ENCODE measurements at places on chromosomes 2 and 18.

DNA sequence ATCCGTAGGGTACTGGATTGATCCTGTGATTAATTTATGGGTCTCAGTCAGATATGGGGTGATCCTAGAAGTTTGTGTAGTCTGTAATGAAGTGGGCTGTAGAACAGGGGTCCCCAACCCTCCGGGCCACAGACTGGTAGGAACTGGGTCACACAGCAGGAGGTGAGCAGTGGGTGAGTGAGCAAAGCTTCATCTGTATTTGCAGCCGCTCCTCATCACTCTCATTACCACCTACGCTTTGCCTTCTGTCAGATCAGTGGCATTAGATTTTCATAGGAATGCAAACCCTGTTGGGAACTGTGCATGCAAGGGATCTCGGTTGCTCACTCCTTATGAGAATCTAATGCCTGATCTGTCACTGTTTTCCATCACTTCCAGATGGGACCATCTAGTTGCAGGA is 48.8 kb downstream of the EML4 start:
- DNase-seq: no peak

DNA sequence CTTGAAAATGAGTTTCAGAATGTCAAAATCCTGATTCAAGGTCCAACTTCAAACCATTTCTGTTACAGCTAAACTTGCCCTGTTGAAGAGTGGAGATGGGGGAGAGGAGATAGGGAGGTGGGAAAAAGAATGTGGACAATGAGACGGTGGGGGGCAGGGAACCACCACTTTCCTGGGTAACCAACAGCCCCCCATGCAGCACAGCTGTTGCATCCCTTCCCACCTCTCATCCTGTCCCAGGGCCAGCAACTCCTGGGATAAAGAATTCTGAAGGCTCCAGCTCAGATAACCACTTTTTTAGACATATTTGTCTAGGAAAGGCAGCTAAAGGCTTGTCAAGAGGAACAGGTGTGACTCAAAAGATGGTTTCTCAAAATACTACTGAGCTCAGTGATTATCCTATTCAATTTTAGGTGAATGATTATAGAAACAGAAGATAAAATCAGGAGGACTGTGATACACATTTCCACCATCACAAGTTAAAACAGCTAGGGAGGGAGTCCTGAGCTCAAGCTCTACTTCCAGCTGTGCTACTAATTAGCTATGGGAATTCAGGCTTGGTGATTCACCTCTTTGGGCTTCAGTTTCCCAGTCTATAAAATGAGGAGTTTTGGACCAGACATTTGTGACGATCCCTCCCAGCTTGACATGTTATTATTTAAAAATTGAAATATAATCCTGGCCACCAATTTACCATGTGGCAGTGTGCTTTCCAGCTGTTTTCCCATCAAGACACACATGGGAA is 36.3 kb downstream of the HDHD2 start:
- DNase-seq: no peak

- no peak for DNase-seq
These were observed 224.6 kb downstream of the EPHA4 start for GRCh38 chr2:221347471-221347870.

- no peak for DNase-seq
These were observed 12.2 kb downstream of the CAPG start for GRCh38 chr2:85397925-85398331.

DNA sequence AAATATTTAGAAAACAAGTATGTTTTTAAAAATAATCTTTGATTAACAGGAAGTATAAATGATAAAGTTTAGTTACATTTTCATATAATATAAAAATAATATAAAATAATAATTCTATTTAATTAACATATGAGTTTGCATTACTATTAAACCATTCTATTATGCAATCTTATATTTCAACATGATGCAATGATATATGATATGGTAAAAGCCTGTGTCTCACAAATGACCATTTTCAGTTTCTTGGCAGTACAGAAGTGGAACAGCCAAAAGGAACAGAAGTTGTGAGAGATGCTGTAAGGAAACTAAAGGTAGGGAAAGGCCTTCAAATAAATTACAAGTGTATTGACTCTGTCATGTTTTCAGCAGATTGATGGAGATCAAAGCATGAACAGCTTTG is 230.8 kb downstream of the GULP1 start:
- DNase-seq: no peak

DNA sequence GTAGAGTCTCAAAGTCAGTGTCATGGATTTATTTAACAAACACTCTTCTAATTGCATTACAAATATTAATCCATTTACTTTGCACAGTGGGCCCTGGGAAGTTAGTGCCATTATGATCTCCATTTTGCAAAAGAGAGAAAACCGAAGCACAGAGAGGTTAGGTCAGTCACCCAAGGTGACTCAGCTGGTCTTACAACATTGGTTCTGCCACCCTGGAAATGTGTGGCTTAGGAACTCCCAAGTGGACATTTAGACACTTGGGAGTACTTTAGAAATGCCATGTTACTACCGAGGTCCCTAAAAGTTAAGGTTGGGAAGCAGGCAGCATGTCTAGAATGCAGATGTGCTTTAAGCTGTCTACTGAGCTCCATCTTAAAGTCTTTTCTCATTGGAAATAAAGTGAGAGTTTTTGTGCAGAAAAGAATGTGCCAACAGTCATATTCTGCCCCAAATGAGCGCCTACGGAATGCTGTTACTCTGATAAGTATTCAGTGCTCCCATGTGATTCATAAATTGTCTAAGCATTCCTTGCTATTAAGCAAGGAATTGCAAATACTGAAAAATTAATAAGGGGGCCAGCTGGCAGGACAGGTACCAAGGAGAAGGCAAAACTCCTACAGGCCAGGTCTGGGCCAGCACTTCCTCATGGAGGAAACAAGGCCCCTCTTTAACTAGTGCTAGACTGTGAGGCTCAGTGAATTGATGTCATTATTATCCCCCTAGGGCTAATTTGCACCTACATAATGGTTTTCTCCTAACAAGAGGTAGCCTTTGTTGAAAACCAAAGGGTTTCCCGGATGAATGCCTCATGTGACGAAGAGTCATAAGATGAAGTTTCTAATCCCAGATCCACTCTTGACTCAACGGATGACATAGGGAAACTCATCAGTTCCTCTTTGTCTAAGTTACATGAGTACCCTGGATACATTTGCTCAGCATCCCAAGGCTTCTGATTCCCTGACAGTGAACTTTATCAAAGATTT is 16.3 kb downstream of the NRP2 start:
- DNase-seq: no peak

DNA sequence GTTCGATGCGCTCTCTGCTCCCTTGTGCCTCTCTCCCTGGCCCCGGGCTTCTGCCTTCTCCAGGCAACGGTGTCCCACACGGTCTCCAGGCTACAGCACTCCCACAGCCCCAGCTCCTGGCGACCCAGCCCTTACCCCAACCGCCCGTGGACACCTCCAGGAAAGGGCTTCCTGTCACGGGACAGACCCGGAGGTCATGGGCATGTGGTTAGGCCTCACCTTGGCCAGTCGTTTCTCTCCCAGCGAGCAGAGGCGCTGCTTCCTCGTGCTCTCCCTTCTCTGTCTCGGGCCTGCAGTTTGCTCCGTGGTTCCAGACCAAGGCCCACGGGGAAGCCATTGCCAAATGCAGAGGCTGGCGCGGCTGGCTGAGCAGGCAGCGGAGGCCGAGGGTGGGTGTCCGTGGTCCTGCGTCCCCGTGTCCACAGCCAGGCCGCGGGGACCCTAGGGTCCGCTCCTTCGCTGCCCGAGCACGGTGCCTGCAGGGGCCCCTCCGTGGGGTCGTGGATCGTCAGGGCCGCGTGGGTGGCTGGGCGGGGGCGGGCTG is 61.0 kb upstream of the IL1RL1 start:
- no peak for DNase-seq

- no peak for DNase-seq
These were observed 102.8 kb downstream of the HIBCH start for GRCh38 chr2:190216829-190217228.

- DNase-seq: no peak
These were observed 4.1 kb upstream of the LPIN1 start for GRCh38 chr2:11742317-11742701.

DNA sequence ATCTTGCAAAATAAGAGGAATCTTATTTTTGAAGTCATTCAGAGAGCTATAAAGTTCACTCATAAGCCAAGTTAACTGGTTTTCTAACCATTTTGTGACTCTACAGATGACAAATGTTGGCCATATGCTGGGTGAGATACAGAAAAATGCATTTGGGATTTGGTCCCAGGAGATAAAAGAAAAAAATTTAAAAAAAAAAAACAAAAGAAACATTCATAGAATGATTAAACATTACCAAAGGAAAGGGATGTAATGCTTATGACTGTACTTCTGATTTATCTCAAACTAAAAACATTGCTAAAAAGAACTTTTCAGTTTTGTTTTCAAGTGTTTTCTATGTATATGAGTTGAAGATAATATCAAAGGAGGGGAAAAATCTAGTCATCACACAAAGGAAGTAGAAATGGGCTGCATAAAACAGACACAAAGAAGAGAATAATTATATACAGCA is 43.1 kb downstream of the PELI1 start:
- DNase-seq: no peak

GRCh38 chr2:12207491-12207890 is 461.1 kb downstream of the LPIN1 start:
- no peak for DNase-seq

- no peak for DNase-seq
These were observed 3.8 kb upstream of the IMP4 start for GRCh38 chr2:130338793-130339345.

- DNase-seq: no peak
These were observed 22.8 kb upstream of the LRP1B start for GRCh38 chr2:142153601-142154000.

DNA sequence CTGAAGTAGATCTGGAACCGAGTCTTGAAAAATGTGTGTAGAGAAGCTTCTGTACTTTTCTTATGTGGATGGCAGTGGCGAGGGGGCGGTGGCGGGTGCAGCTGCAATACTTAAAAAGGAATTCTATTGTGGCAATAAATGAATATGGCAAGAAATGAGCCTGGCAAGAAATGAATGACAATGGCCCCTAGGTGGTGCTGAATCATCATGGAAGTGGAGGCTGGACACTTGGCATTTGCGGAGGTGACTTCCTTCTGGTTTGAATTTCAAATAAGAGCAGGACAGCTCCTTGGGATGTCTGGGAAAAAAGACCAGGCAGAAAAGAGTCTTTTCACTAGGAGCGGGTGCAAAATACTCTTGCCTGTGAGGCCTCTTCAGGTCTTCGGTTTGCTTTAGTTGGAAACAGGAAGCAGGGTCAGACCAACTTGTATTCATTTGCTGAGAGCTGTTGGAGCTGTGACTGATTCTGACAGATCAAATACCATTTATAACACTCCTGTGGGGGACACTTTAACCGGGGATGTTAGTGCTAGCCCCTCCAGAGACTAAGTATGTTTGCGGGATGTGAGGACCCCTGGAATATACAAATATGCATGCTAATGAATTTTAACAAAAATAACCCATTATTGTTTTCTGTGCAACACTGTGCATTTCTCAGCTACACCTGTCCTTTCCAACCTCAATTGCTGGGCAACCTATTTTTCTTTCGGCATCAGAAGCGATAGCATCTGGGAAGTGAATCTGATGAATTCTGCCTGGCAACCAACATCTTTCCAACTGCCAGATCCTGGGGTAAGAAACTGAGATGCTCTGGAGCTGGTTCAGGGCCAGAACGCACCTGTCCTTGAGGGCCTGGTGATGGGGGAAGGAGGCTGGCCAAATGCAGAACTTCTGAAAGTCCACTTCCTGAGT is 35.4 kb downstream of the FASTKD2 start:
- peak; percentile 19 for DNase-seq

- DNase-seq: no peak
These were observed 70.3 kb downstream of the ARL4C start for GRCh38 chr2:234426616-234427015.

- DNase-seq: no peak
These were observed 98.8 kb downstream of the FMNL2 start for GRCh38 chr2:152433791-152434190.

- no peak for DNase-seq
These were observed at the start of gene SIX2 for GRCh38 chr2:45009303-45009927. Gene SIX2 (minus strand): TSS chr2:45009452. CDS start chr2:45009110, 342 bp downstream.

DNA sequence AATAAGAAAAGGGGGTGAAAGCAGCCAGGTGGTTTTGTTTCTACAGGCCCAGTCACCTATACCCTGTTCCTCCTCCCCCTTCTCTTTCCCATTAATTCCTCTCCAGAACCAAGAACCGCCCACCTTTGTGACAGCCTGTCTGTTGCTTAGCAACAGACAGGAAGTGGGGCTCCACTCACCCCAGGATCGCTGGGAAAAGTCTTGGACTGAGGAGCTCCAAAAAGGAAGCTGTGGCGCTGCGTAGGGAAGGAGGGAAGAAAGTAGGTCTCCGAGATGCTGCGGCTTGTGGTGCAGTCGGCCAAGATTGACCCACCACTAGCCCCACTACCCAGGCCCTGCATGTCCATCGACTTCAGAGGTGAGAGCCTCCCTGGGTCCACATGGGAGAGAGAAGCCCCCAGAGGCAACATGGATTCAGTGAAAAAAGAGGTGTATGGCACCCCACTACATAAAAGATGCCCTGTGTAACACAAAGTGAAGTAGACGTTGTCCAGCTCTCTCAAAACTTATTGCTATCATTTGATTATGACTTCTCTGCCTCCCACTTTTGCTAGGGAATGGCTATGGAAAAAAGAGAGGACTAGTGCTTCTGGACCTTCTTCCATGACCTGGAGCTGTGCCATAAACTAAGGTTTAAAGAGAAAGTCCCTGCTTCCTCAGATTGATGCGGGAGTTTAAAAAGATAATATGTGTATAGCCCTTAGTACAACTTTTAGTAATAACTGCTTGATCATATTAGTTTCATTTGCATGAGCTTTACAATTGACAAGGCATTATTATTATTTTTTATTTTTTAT is at the start of gene FER1L5:
TSS of gene FER1L5 (plus strand) at position 201 of the 797 bp plus-strand sequence. CDS start at position 274, 73 bp downstream.
- DNase-seq: no peak

- no peak for DNase-seq
These were observed 447.3 kb downstream of the KCNJ3 start for GRCh38 chr2:155145758-155146229.

- DNase-seq: no peak
These were observed 57.6 kb upstream of the PARD3B start for GRCh38 chr2:204487447-204488229.

All from bone marrow (tissue), 2 donors.